Hindlimb muscle (tissue), 1 donor: ENCODE measurements at places on chromosomes 4 and X. TPM values are rescaled to one million over a fixed set of nuclear protein-coding genes. Genes with fewer than 3 reads are reported as not detected.

The ADAD1 gene
- polyA plus RNA-seq: not detected

The FAM47A gene
- polyA plus RNA-seq: 0.13 TPM

GRCh38 chrX:8604131-8604530 is 127.8 kb downstream of the ANOS1 start:
- peak; percentile 31 for DNase-seq

- DNase-seq: no peak
Measured at GRCh38 chr4:168695288-168695687, 198.4 kb downstream of the PALLD start.
